ENCODE measurements at places on chromosomes 3 and 15. TPM values are rescaled to one million over a fixed set of nuclear protein-coding genes. Genes with fewer than 3 reads are reported as not detected.

DNA sequence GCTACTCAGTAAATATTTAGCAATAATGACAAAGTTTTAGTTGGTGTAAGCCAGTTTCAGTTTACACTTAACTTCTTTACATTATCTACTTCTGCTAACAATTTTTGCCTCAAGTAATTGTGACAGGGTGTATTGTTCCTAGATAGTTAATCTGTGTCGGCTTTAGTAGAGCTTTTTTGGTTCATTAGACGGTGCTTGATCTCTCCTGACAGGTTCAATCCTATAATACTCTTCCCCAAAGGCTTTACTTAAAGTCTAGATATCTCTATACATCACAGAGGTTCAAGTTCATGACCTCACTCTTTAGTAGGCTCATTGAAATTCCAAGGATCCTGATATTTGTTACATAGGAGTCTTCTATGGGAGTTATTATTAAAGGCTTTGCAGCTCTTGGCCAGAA, 365.6 kb upstream of the DPPA4 start:
- DNase-seq, result no peak

- DNase-seq, result peak; percentile 70
Measured at GRCh38 chr3:4350789-4351163, 47.6 kb downstream of the SETMAR start.

- no peak for DNase-seq
Measured at GRCh38 chr3:23760871-23761373, 44.8 kb upstream of the UBE2E1 start.

COL6A5 gene
- not detected for total RNA-seq

DNA sequence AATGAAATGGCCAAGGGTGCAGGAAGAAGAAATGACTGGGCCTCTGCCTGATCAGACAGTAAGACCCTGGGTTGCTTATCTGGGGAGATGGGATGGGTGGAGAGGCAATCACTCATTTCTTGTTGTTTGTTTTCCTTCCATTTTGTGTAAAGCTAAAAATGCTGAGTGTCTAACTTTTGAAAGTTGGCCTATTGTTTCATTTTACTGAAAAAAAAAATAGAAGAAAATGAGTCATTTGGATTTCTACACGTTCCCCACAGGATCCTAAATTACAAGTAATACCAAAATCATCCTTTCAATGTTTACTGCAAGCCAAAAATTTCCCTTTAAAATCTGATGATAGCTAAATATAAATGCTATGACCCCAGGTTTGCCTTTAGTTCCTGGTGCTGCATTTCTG, 30.6 kb downstream of the PTX3 start:
- DNase-seq, result no peak

- DNase-seq, result no peak
Measured at GRCh38 chr3:152742368-152743347, 92.3 kb upstream of the P2RY1 start.

GHSR gene
- total RNA-seq, result not detected

- no peak for DNase-seq
Measured at GRCh38 chr3:177037241-177037640, 160.0 kb downstream of the TBL1XR1 start.

ZNF662 gene
- total RNA-seq, result 2.7 TPM

- no peak for DNase-seq
Measured at GRCh38 chr3:13772321-13772745, 107.5 kb downstream of the WNT7A start.

DNA sequence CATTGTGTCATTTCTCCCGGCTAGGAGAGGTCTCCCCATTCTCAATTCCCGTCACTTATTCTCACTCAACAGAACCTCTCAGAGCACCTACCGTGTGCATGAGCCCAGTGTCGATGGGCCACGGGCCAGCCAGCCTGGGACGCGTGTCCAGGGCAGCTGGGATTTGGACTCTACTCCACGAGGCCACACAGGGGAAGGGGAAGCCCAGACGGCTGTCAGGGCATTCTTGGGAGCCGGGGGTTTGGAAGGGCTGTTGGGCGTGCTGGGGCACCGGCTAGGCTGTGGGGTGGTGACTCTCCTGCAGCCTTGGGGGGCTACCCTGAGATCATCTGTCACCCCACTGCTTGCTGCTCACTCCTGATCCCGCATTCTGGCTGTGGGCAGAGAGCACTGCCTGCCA, 41.7 kb upstream of the PCSK6 start:
- DNase-seq, result no peak

DNA sequence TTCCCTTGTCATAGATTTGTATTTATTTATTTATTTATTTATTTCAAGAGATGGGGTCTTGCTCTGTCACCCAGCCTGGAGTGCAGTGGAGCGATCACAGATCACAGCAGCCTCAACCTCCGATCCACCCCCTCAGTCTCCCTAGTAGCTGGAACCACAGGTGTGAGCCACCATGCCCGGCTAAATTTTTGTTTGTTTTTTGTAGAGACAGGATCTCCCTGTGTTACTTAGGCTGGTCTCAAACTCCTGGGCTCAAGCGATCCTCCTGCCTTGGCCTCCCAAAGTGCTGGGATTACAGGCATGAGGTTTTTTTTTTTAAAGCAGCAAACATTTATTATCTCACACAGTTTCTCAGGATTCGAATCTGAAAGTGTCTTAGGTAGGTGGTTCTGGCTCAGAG, 2.5 kb downstream of the TTBK2 start:
- DNase-seq, result no peak

DNA sequence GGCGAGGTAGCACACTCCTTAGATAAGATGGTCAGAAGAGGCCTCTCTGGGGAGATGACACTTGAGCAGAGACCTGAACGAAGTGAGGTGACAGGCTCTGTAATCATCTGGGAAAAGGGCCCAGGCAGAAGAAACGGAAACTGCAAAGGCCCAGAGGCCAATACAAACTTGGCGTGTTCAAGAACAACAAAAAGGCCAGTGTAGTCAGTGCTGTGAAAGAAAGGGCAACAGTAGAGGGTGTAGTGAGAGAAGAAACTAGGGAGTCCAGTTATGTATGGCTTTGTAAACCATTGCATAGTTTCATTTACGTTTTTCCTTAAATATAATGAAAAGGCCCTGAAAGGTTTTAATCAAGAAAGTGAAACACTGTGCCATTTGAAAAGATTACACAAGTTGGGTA, 31.8 kb downstream of the PLD1 start:
- DNase-seq, result no peak

- no peak for DNase-seq
Measured at GRCh38 chr15:89998141-89998661, 2.9 kb upstream of the ZNF710 start.

DUT gene
- total RNA-seq, result 127 TPM

DNA sequence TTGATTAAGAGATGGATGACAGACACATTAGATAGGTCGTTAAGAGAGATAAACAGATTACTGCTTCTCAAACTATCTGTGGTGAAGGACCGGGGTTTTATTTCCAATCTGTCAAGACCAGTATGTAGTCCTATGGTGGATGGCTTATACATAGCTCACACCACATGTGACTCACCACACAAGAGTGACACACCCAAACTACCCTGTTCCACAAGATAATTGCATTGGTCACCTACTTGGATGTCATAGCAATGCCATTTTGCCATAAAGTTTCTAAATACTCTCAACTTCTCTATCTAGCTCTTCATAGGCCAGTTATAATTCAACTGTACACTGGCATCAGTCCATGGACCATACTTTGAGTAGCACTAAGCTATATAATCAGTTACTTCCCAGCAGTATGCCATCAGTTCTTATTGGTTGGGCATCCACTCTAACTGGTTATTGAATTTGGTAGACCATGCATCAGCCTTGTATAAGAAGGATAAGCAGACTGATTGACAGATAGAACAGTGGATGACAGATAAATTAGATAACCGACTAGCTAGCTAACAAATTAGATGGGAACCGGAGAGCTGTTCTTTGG, 11.6 kb downstream of the WWTR1 start:
- DNase-seq, result no peak

DNA sequence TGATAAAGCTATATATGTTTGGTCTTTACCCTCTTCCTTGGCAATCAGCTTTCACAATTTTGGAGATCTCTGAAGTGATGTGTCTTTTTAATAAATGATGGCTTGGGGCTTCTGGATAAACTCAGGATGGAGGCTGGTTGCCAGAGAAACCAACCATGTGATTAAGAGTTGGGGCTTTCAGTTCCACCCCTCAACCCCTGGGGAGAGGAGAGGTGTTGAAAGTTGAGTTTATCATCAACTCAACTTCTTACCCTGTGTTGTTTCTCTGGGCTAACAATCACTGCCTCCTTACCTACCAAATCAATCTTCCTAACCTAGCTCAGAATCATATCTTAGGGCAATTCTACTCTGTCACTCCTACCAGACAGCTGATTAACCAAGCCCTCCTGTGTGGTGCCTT, 735.8 kb downstream of the ZPLD1 start:
- DNase-seq, result no peak

DNA sequence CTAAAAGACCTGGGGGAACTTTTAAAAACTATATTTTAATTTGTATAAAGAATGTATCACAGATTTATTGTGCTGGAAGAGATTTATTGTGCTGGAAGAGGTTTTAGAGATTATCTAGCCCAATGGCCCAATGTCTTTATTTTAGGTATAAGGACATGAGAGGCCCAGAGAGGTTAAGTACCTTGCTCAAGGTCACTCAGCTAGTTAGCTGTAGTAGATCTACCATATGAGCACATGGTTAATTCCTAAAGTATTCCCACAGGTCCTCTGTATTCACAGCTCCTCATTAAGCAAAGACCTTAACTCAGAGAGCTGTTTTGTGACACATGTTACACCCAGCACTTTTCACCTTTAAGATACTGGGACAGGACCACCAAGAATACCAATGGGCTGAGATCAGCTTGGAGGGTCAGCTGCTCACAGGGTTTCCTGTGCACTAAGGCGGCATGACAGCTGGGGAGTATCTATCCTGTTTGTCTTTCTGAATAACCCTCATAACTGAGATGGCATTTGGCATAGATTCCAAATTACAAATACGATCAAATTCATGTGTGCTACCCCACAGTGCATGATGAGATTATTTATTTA, 143.1 kb upstream of the TBL1XR1 start:
- DNase-seq, result no peak

DNA sequence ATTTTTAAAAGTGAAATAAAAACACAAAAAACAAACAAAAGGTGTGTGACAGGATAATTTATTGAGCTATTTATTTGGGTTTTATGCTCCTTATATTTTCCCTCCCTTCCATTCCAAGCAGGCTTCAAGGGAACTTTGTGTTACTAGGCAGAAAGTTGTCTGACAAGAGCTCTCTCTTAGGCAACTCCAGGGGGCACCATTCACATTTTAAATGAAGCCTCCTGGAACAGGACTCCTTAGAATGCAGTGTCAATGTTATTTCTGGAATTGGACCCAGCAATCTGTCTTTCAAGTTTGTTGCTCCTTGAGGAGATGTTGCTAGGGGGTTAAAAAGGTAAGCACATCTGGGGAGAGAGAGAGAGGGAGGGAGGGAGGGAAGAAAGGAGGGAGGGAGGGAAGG, 5.4 kb upstream of the RFX7 start:
- DNase-seq, result no peak

GP9 gene
- total RNA-seq, result not detected

GRCh38 chr3:102290241-102290640, 144.6 kb upstream of the ZPLD1 start:
- DNase-seq, result no peak

GRCh38 chr3:77309460-77309859, 269.6 kb downstream of the ROBO2 start:
- no peak for DNase-seq

TM2D3 gene
- 86.3 TPM for total RNA-seq

- no peak for DNase-seq
Measured at GRCh38 chr15:37056177-37057121, 43.9 kb downstream of the MEIS2 start.

IFT80 gene
- total RNA-seq, result 38.8 TPM

- DNase-seq, result no peak
Measured at GRCh38 chr15:82640672-82641071, 6.5 kb downstream of the CPEB1 start.

DNA sequence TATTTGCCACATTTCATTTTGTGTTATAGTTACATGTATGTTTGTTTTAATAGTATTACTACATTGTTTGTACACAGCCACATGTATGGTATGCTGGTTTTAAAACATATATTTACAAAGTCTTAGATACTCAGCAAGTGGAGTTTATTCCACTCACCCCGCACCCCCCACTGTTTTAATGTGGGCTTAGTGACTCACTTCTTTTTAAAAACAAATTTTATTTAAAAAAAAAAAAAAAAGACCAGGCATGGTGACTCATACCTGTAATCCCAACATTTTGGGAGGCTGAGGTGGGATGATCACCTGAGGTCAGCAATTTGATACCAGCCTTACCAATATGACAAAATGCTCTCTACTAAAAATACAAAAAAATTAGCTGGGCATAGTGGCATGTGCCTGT, 26.9 kb upstream of the TJP1 start:
- no peak for DNase-seq

GRCh38 chr3:195859061-195859845, 47.5 kb upstream of the MUC4 start:
- DNase-seq, result peak; percentile 73

ALG3 gene
- total RNA-seq, result 37.5 TPM

DNA sequence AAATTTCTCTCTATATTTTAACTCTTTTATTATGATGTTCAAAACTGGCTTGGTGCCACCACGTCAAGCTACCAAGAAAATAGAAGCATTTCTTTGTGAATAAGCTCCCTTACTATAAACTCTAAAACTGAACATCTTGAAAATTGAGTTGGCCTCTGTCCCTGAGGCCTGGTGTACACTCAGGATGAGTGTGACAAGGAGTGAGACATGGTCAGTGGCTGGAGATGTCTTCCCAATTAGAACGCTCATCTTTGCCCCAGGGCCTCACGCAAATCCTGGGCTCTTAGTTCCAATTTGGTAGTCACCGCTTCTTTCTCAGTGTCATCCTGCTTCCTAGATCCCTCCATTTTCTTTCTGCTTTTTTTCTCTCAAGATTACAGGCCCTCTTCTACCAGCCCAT, 26.2 kb downstream of the SLC2A2 start:
- no peak for DNase-seq

SOX2 gene
- total RNA-seq, result not detected

ARNT2 gene
- total RNA-seq, result not detected
